ENCODE measurements at places on chromosomes 1 and 21. TPM values are rescaled to one million over a fixed set of nuclear protein-coding genes. Genes with fewer than 3 reads are reported as not detected.

The HHAT gene
- total RNA-seq: 2.9 TPM

The SPRR3 gene
- total RNA-seq: not detected

The P3H1 gene
- 129 TPM for total RNA-seq

The CATSPERE gene
- total RNA-seq: 1.3 TPM

The LRRC38 gene
- total RNA-seq: 1.4 TPM

The GFI1 gene
- not detected for total RNA-seq

The MPZ gene
- 0.81 TPM for total RNA-seq

The GBP6 gene
- total RNA-seq: not detected

The CFHR1 gene
- total RNA-seq: not detected

The TSACC gene
- 0.32 TPM for total RNA-seq

The SAMD13 gene
- total RNA-seq: 1.3 TPM

The B3GALT6 gene
- 25.5 TPM for total RNA-seq

The TNFRSF18 gene
- 1.0 TPM for total RNA-seq

The SYCP1 gene
- total RNA-seq: not detected

The ACTN2 gene
- total RNA-seq: not detected
